ENCODE measurements at places on chromosomes 7 and 10.

DNA sequence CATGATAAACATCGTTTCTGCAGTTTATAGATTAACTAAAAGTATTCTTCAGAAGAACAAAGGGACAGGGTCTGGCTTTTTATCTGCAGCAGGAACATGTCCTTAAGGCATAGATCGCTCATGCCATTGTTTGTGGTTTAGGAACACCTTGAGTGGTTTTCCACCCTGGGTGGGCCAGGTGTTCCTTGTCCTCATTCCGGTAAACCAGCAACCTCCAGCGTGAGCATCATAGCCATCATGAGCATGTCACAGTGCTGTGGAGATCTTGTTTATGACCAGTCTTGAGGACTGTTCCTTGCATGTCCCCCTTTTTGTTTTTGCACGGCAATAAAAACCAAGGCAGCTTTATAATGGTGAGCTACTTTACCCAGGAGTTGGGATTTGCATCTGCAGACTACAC is 33.9 kb downstream of the STOX1 start:
- no peak for DNase-seq

DNA sequence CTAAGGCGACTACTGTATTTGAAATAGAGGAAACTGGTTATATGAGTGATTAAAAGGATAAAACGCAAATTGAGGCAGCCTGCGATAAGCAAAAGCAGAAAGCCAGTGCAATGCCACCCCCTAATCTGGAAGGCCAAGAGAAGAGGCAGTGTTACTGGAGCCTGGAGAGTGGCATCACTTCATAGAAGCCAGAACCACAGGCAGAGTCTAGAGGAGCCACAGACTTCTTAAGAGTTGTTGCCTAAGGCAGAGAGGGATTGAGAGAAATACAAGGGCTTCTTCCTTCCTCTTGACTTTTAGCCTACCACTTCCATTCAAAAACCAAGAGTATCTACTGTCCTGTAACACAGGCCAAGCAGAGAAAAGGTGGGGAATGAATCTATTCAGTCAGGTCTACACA is 94.9 kb upstream of the SKAP2 start:
- DNase-seq, result no peak

DNA sequence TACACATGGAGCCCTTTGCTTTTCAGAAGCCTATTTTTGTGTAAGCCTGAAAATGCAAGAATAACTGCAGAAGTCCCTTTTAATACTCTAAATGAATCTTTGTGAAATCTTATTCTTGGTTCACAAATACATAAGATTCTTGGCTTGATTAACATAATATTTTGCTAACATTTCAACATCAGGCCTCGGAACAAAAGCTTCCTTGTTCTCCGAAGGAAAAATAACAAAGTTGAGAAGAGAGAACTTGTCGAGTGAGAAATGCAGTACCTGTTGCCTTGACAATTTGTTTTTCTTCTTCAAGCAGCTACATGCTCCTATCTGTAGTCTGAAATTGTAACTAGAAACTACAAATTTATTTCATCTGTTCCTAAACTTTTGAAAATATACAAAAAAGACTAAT is 8.5 kb downstream of the NT5C2 start:
- no peak for DNase-seq

DNA sequence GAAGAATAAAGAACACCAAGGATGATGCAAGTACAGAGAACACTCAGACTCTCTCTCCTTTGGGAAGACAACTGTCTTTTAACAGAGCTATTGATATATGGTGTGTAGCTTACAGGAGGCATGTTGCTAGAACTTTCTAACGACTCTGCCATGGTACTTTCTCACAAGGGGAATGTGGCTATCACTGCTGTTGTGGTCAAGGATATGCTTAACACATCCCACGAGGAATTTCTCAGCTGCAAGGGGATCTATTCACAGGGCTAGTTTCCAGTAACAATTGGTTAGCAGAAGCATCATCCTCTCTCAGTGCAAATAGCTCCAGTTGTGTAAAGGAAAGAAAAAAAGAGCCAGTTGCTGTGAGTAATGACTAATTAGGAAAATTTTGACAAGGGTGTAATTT is 826.0 kb downstream of the SORCS1 start:
- DNase-seq, result no peak

DNA sequence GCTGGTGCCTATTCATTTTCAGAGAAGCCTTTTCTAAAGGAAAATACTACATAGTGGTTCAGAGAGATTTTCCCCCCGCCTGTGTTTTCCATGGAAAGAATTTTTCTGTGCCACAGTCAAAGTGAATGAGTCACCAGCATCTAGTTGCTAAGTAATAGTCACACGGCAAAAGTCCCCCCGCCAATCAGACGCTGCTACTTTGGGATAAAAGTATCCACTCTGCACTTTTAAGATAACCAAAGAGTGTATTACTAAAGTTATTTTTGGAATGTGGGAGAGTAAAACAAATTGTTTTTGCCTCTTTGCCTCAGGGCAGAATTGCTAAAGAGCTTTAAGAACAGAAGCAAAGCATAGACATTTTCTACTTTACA is 23.5 kb downstream of the ABLIM1 start:
- DNase-seq, result peak; percentile 75

GRCh38 chr10:70303730-70304129 is 19.9 kb upstream of the NPFFR1 start:
- no peak for DNase-seq

DNA sequence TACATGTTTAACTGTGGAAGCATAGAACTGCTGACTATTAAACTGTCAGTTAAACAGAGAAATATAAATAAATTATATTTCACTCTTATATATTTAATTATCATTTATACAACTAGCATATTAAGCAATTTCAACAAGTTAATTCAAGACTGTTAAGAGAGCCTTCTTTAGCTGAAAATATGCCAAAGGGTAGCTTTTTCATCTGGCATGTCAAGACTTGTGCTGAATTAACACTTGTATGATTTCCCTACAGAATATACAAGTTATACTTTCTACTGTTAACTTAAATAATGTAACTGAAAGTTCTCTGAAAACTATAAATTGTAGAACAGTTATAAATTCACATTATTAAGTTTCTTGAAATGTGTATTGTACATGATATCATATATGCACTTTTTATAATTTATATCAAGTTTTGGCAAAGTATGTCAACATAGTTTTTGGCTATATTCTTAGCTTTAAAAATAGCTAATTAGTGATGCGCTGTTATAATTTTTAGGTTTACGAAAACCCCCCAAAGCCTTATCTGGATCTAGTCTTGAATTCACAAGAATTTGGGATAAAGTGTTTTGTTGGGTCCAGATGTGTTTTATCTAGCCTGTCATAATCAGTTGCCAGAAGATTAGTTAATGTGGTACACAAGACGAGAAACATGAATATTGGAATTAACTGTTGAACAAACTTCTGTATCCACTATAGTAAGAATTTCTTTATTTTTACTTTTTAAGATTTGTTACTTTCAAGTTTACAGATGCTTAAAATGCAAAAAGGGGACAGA is 231.1 kb upstream of the FOXP2 start:
- DNase-seq, result no peak

GRCh38 chr10:28991333-28992270 is 297.3 kb upstream of the LYZL1 start:
- DNase-seq, result no peak

DNA sequence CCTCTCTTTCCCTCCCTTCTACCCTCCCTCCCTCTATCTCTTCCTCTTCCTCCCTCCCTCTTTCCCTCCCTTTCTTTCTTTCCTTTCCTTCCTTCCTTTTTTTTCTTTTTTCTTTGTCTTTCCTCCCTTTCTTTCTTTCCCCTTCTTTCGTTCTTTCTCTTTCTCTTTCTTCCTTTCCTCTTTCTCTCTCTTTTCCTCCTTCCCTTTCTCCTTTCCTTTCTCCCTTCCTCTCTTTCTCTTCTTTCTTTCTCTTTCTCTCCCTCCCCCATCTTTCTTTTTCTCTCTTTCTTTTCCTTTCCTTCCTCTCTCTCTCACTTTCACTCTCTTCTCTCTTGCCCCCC is 7.4 kb downstream of the CLDN3 start:
- no peak for DNase-seq

GRCh38 chr7:25726170-25726780 is 425.7 kb upstream of the NFE2L3 start:
- DNase-seq, result no peak

DNA sequence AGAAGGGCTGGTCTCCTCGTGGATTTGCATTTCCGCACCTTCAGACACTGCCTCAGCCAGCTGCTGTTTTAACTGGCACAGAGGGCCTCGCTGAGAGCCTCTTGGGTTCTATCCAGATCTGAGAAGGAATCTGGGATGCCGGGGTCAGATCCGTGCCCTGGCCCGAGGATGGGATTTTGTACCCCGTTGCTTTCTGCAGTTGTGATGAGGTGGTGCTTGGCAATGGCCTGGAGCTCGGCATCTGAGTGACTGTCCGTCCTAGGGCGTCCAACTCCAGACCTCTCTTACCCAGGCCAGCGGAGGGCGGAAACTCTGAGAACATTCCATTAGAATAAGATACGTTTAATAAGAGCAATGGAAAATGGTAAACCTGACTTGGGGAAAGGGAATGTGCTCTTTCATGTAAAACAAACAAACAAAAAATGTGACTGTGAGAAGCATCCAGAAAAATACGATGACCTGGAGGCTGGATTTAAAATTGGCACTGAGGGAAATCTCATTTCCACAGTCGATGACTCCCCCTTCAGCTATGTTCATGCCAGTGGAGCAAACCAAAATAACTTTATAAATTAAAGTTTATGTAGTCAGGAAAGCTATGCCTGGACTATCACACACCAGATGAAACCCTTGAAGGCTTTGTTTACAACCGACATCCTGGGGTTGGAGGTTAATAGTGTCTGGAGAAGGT is 39.6 kb downstream of the GRK5 start:
- no peak for DNase-seq

DNA sequence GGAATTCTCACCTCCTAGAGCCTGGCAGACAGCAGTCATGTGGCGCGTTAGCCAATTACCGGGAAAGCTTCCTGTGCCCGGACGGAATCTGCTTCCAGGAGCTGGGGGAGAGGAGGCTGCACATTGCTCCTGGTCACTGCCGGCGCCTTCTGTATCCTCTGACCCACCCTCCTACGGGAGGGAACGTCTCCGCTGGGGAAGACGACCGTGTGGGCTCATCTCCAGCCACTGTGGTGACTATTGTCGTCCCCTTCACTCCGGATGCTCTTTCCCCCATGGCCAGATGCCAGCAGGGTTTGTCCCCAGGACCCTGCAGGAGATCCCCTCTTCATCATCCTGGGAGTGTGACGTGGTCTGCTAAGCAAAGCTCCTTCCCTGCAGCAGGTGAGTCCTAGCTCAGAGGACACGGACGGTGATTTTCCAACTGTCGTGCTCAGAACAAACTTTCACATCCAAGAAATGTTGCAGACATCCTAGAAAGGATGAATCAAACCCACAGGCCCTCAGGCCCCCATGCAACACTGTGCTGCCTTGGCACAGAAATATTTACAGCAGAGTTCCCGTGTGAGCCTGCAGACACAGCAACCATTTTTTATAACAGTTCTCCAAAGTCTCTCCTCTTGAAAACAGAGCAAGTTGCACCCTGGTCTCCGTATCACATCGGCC is 29.6 kb upstream of the FAM20C start:
- no peak for DNase-seq

DNA sequence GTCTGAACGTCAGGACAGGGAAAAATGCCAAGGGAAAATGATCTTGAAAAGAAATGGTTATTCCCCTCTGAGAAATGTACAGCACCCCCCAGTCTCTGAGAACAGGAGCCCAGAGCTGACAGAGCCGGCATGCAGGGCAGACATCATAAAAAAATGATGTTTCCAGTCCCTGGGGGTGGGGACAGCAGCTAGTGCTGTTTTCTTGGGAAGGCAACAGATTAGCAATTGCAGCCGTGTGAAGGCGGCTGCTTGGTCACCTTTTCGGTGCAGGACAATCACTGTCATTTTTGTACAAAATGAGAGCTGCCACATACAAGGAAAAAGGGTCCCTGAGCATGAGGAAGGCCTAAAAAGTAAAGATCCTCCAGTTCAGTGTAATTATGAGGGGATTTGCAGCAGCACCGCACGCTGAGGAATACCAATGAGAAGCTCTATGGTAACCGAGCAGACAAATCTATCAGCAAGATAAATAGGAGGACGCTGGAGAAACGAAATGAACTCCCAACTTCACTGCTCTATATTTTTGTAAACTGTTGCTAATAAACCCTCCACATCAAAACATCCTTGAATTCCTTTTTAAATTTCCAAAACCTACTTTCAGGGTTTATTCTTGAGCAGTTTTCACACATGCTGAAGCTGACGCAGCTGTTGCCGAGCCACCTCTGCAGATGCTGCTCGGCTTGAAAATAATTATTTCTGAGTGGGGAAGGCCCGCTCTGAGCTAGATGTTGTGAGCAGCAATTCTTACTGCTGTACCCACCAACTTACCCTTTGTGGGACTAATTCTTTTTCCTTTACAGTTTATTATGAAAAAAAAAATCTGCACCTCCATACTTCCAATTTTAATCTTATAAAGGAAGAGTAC is 98.2 kb upstream of the NEBL start:
- no peak for DNase-seq

DNA sequence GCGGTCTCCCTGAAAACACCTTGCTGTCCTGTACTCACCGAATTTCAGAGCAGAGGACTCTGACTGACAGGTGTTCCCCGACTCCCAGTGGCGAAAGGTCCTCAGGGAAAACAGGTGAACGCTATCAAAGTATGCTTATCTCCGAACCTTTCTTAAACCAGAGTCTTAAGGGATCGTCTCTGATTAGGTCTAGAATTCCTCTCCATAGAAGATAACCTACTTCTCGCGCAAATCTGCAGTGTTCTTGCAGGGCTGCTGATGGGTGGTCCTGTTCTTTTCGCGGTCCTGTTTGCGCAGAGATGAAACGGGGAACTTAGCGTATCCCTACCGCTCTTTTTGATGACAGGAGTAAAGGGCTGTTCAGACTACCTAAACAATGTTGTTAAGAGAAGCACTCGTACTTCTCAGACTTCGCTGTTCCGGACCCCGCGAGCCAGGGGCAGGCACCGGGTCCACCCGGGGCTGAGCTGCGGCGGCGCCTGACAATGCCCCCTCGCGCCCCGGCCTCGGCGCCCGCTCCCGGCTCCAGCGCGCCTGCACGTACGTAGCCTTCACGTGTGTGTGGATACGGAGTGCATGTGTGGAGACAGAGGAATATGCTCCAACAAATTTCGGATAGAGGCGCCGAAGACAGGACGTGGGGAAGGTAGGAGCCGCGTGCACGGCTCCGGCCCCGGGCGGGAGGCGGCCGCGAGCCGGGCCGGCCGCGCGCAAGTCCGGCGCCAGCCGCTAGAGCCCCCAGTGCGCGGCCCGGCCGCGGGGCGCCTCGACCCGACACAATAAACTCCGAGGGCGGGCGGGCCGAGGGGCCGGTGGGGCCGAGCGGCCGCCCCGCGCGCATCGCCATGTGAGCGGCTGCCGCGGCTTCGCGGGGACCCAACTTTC is 766 bp upstream of the ZMYND11 start:
- DNase-seq, result no peak

DNA sequence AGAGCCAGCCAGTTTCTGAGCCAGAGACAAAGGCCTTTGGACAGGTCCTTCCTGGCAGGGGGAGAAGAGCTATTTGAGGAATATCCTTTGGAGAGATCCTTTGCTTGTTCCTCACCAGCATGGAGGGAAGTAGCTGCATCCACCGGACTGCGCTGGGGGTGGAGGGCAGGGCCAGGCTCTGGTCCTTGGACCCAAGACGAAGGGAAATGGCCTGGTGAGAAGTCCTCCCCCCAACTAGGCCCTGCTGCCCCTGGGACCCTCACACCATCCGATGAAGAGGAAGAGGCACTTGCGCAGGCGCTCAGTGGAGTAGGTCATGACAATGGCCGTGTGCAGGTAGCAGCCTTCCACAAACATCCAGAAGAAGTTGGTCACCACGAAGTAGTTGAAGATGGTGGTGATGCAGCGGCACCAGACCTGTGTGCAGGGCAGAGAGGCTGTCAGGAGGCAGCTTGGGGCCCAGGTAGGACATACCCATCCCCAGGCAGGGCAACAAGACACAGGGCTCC is 19.8 kb downstream of the CRHR2 start:
- DNase-seq, result no peak

- DNase-seq, result no peak
Observed at GRCh38 chr10:129792141-129792540, 171.9 kb downstream of the EBF3 start.
